ENCODE measurements at places on chromosomes 3 and 15.

DNA sequence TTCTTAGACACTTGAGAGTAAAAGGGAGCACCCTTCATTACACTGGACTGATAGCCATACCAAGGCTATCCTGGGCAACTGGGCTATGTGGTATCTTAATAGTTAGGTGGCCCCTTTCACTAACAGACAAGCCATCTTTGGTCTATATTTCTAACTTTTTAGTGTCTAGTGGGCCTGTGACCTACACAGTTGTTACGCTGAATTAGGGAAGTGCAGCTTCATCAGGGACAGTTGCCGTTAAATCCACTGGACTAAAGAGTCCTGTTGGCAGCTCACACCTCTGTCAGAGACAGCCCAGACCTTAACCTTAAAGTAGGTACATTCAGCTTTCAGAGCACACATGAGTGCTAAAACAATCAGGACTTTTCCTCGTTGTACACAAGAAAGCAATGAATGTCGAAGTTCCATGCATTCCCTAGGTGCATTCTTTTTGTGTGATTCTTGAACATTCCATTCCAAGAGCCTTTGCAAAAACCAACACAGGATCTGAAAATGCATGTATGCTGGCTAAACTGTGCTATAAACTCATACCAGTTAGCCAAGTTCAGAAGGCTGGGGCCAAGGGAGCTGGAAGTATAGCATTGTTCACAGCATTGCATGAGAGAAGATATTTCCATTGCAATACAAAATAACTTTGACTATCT lies 230.2 kb upstream of the EIF1B start:
- DNase-seq, result no peak

DNA sequence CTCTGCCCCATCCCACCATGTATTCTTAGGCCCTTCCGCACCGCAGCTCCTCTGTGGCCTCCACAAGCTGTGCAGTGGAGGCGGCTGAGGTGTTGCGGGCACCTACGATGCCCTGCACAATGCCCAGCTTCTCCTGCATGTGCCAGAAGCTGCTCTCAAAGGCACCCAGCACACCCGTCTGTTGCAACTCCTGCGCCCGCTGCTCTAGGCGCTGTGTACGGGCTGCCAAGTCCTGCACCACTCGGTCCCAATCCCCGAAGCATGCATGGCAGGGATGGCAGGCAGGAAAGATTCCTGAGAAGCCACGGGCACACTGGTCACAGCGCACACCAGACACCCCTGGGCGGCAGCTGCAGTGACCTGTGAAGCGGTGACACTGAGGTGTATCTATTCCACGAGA lies 3.1 kb upstream of the USP19 start:
- no peak for DNase-seq

DNA sequence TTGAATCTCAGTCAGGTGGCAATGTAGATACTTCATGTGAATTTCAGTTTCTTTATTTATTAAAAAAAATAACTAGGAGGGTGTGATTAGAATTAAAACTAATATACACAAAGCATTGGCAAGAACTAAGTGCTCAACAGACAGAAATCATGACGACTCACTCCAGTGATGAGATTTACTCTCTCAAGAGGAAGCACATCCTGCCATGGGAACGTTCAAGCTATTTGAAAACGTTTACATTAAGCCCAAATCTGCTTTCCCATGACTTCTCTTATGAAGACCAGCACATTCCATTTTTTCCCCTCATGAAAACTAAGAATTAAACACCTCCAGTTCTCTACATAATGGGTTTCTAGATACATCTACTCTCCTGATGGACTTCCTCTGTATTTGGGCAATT lies 8.5 kb downstream of the WDR53 start:
- peak; percentile 8 for DNase-seq

DNA sequence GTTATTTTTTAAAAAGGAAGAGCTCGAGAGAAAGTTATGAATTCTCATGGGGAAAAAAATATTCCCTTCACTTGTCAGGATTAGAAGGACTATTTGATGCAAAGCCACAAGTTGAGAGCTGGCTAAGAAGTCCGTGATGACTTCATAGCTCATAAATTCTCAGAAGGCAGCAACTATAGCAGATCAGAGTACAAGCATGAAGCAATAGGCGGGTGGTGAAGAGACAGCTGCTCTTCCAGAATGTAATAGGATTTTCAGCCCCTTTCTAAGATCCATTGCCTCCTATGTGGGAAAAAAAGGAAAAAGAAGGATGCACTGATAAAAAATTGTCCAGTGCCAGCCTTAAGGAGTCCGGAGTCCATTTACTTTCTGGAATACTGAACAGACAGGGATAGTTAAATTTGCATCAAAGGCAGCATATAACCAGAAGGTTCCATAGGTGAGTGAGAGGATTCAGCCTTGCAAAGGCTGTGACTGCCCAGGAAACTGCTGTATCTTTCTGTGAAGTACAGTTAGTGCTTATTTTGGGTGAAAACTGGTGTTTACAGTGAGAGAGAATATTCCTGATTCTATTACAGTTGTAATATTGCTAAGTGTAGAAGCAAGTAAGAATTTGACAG lies 929.5 kb upstream of the ALCAM start:
- no peak for DNase-seq

DNA sequence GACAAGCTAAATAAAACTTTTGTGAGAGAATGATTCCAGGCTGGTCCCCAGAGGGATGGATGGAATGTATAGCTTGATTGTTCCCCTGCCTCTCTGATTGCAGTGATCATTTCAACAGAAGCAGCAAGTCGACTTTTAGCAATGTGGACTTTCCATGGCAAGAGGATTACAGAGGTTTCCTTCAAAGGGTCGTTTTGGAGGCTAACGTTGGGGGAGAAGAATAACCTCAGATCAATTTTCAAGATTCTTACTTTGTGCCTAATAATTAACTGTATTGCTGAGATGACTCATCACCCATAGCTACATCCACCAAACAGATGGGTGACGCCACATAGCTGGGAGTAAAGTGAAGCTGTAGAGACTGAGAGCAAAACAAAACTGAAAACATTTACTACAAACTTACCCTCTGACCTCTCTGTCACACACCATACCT lies 79.9 kb downstream of the GTPBP8 start:
- no peak for DNase-seq

GRCh38 chr15:74397239-74398068 lies 30.0 kb upstream of the CYP11A1 start:
- DNase-seq, result no peak

DNA sequence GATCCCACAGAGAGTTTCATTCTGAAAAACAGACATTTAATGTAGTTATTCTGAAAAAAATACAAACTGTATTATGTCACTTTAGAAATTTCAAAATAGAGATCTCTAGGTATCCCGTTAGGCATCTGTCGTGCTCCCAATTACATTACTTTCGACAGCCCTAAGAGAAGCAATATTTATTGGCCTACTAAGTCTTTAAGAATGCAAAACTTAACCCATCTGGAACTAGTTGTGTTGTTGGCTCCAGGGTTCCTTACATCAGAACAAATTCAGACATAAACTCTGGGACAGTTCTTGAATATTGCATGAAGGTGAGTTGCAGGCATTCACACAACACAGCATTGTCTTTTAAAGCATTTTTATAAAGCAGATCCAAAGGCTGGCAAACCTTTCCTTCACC lies 498.4 kb downstream of the FHIT start:
- no peak for DNase-seq

- no peak for DNase-seq
These were observed 26.2 kb upstream of the HHATL start for GRCh38 chr3:42728668-42729364.

- DNase-seq, result no peak
These were observed 455.6 kb upstream of the RARB start for GRCh38 chr3:24972491-24972890.

DNA sequence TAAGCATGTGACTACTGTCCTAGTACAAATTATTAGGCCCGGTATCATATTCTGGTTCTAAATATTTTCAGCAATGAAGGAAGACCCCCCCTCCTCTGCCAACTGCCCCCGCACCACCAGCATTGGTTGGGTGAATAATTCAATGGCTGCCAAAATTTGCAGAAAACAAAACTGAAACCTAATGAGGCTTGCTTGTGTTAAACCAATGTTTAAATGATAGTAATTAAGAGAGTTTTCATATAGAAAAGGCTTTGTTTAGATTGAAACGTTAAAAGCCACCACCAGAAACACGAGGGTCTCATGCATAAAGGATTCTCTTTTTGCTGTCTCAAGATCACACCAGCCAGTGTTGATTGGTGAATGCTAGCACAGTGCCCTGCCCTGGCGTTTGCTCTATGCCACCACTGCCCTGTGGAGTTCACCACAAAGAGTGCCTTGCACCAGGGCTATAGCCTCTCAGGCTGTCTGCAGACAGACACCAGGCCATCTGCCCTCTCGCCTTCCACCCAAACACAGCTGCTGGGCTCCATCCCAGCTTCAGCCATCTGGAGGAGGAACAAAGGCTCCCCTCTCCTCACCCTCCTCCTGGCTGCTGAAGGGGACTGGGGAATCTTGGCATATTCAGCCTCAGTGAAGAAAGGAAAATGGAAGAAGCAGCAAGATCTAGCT lies 200.3 kb upstream of the PFN2 start:
- no peak for DNase-seq

GRCh38 chr3:94285872-94286271 lies 223.0 kb downstream of the NSUN3 start:
- no peak for DNase-seq

DNA sequence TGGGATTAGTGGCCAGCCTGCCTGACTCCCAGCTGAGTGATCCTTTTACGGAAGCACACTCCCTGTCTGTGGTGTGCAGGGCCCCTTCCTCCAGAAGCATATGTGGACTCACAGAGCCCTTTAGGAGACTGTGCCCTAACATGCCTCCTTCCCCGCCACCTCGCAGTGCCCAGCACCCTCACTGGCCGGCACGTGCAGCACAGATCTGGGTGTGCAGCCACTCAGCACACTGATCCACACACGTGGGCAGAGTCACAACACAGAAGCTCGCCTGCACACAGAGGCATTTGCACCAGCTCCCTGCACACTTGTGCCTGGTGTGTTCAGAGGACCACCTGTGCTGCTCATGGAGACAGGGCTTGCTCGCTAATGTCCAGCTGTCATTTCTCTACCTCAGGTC lies 23.6 kb upstream of the CSPG4 start:
- no peak for DNase-seq

- DNase-seq, result peak; percentile 24
These were observed 36.7 kb downstream of the HMCES start for GRCh38 chr3:129315223-129315997.

Data from activated CD4-positive, alpha-beta T cell treated with anti-CD3 and anti-CD28 coated beads, Interleukin-2, amount 50 U/mL, for 16 hours (primary cell).